ENCODE measurements at places on chromosomes 1 and 21. TPM values are rescaled to one million over a fixed set of nuclear protein-coding genes. Genes with fewer than 3 reads are reported as not detected.

The SPATC1L gene
- total RNA-seq = 1.9 TPM

The LCE1F gene
- not detected for total RNA-seq

The CFHR3 gene
- total RNA-seq = 0.11 TPM

The AMY1C gene
- not detected for total RNA-seq

The OXCT2 gene
- total RNA-seq = not detected

The MNDA gene
- 1.4 TPM for total RNA-seq

The ENTREP3 gene
- total RNA-seq = 26.2 TPM

The SPRR2G gene
- not detected for total RNA-seq

The SERPINC1 gene
- total RNA-seq = 0.22 TPM

The MMEL1 gene
- total RNA-seq = 0.58 TPM

The HENMT1 gene
- total RNA-seq = 1.7 TPM

The ADORA1 gene
- 10.4 TPM for total RNA-seq

The MAB21L3 gene
- not detected for total RNA-seq

The FAM72D gene
- total RNA-seq = not detected

The TAL1 gene
- 2.1 TPM for total RNA-seq

The OR10Z1 gene
- total RNA-seq = not detected

GRCh38 chr1:117838911-117839310, 90.5 kb downstream of the GDAP2 start:
- no peak overlapping the region for H3K4me3 ChIP-seq
- no peaks in the 10 kb centered on the region for H3K27me3 ChIP-seq
- no peaks in the 10 kb centered on the region for H3K36me3 ChIP-seq

DNA sequence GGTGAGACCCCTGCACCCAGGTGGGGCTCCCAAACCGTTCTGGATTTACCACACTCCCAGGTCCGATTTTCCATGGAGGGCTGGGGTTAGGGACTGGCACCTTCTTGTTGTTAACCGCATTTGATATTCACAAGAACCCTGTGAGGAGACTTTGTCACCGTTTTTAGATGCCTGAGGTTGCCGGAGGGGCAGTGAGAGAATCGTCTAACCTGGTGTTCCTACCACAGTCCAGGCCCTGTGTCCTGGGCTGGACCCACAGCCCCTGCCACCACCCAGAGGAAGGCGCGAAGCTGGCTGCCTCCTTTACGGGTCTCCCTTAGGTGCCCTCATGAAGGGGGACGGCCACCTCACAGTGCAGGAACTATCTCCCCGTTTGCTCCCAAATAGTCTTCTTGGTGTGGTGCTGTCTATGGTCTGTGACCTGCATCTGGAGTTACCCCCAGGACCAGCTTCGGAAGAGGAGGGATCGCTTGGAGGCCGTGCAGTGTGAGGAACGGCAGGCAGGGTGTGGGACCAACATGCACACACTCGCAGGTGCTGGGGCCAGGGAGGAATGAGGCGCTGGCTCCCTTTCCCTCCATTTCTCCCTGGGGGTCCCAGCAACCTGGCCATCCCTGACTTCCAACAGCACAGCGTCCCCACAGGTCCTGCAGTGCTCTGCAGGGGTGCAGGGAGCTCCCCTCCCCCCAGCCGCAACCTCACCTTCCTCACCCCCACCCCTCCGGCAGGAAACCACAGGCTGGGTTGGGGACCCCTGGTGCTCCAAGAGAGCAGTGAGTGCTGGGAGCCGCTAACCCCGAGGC, 7.0 kb downstream of the SIM2 start:
- no peak for DNase-seq
- no peak overlapping the region for H3K4me3 ChIP-seq
- peaks cover 17% of the 10 kb centered on the region for H3K4me1 ChIP-seq
- H3K27ac ChIP-seq = no peak overlapping the region

- DNase-seq = no peak
- no peak overlapping the region for H3K4me3 ChIP-seq
- no peaks in the 10 kb centered on the region for H3K4me1 ChIP-seq
- H3K36me3 ChIP-seq = no peaks in the 10 kb centered on the region
- peaks cover 23% of the 10 kb centered on the region for H3K27me3 ChIP-seq
Measured at GRCh38 chr21:41664881-41665765, 101.7 kb downstream of the RIPK4 start.

DNA sequence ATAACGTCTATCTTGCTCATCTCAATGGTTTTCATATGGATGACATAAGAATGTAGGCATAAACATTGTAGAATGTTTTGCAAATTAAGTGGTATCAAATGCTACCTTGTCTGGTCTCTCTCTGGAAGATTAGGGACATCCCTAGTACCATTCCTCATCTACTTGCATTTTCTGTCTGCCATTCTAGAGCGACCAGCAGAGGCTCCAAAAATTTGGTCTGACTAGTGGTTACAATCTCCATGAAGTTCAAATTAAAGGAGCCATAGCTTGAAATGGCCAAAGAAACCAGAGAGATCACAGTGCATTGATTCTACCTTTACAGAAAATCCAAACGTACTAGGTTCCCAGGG, 1.1 kb downstream of the CD84 start:
- H3K27ac ChIP-seq = no peak overlapping the region
- peak overlapping the region; percentile 35 for H3K4me3 ChIP-seq
- no peaks in the 10 kb centered on the region for H3K4me1 ChIP-seq
- no peaks in the 10 kb centered on the region for H3K36me3 ChIP-seq
- no peak for DNase-seq

DNA sequence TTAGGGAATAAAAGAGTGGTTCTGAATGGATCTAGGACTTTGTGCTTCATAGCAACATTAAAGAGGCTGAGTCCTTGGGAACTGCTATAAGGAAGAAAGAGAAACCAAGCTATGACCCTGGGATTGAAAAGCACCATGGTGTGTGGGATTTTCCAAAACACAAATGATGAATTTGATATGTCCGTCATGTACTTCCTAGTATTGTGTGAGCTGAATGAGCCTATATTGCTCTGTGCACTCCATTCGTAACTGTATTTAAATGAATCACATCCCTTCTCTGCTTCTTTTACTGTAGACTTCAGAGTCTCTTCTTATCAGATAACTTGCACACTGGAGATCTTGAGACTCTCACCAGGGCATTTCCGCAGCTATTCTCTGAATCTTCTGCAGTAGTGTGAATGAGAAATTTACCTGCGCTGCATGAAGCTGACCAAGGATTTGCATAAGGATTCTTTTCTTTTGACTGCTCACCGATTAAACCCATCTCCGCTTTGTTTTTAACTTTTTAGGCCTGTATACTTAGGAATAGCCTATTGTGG, 23.1 kb upstream of the OR10J4 start:
- H3K27me3 ChIP-seq = no peaks in the 10 kb centered on the region
- no peak overlapping the region for H3K27ac ChIP-seq
- H3K4me1 ChIP-seq = no peaks in the 10 kb centered on the region
- no peaks in the 10 kb centered on the region for H3K36me3 ChIP-seq
- H3K4me3 ChIP-seq = no peak overlapping the region

DNA sequence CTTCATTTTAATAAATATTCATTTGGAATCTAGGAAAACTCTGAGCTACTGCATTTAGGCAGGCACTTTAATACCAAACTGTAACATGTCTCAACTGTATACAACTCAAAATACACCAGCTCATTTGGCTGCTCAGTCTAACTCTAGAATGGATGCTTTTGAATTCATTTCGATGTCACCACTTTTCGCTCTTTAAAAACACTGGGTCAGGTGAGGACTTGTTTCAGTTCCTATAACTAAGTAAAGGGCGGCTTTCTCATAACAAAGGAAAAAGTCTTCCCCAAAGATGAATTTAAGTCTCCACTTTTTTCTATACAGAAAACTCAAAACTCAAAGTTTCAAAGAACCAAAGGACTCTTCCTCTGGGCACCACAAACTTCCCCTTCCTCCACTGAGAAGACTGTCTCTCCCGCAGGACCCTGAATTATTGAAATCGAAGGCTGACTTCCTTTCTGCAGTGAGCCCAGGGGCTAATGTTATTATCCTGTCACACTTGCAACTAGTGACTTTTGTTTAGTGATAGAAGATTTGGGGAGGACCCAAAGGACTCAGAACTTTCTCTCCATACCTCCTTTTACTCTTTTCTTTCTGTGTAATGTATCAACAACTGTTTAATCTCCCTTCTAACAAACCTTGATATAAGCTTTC, 9.7 kb upstream of the DHX9 start:
- no peak for DNase-seq
- no peak overlapping the region for H3K4me3 ChIP-seq
- H3K27me3 ChIP-seq = no peaks in the 10 kb centered on the region
- no peak overlapping the region for H3K27ac ChIP-seq
- no peaks in the 10 kb centered on the region for H3K36me3 ChIP-seq

GRCh38 chr1:47635111-47635510, 197.3 kb downstream of the FOXD2 start:
- no peak for DNase-seq
- H3K36me3 ChIP-seq = no peaks in the 10 kb centered on the region
- H3K27me3 ChIP-seq = no peaks in the 10 kb centered on the region
- no peak overlapping the region for H3K4me3 ChIP-seq
- H3K27ac ChIP-seq = no peak overlapping the region

GRCh38 chr1:117260761-117261423, 50.2 kb upstream of the VTCN1 start:
- no peak for DNase-seq
- H3K36me3 ChIP-seq = no peaks in the 10 kb centered on the region
- no peak overlapping the region for H3K27ac ChIP-seq

DNA sequence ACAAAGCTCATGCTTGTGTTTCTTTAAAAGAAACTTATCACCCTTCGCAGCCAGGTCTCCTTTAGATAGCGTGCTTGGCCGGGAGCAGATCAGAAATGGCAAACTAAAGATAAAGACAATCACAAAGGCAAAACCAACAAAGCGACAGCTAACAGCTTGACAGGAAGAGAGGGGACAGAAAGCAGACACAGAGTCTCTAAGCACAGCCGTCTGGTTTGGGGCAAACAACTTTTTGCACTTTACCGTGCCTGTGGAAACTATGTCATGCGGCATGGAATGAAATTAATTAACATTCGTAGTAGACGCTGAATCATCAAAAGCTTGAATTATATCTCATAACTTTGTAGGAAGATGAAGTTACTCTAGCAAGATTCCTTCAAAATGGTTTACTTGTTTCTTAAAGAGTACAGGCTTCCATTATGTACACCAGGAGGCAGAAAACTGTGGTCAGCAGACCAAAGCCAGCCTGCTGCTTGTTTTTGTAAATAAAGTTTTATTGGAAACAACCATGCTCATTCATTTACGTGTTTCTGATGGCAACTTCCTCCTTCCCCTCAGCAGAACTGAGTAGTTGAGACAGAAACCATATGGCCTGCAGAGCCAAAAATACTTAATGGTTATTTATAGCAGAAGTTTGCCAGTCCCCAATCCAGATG, 183.2 kb downstream of the KIF26B start:
- H3K36me3 ChIP-seq = no peaks in the 10 kb centered on the region
- no peak overlapping the region for H3K4me3 ChIP-seq
- H3K27ac ChIP-seq = no peak overlapping the region
- DNase-seq = no peak

GRCh38 chr1:216119600-216119999, 303.6 kb downstream of the USH2A start:
- H3K27me3 ChIP-seq = no peaks in the 10 kb centered on the region
- no peak overlapping the region for H3K27ac ChIP-seq
- no peaks in the 10 kb centered on the region for H3K36me3 ChIP-seq
- H3K4me1 ChIP-seq = no peaks in the 10 kb centered on the region
- no peak for DNase-seq
- H3K4me3 ChIP-seq = no peak overlapping the region

- H3K4me1 ChIP-seq = no peaks in the 10 kb centered on the region
- no peak overlapping the region for H3K4me3 ChIP-seq
- H3K27ac ChIP-seq = no peak overlapping the region
- no peaks in the 10 kb centered on the region for H3K36me3 ChIP-seq
- H3K27me3 ChIP-seq = peaks cover 8% of the 10 kb centered on the region
- no peak for DNase-seq
Measured at GRCh38 chr1:156401681-156402081, 32.7 kb downstream of the RHBG start.

DNA sequence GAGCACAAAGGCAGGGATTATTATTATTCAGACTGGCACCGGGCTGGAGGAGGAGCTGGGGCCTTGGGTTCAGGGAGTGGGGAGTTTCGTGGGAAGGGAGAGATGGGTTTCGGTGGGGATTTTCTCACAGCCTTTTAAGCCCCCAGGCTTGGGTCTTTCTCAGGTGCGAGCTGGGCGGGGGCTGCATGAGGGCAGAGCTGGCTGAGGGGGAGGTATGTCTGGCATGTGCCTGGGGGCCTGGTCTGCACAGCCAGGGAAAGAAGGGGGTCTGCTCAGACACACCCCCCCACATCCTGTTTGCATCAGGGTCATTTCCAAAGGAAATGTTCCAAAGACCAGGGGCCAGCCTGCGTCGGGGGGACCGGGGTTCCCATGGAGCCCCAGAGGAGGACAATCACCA, 21.6 kb downstream of the GRHL3 start:
- no peaks in the 10 kb centered on the region for H3K27me3 ChIP-seq
- H3K36me3 ChIP-seq = no peaks in the 10 kb centered on the region
- no peak for DNase-seq
- no peak overlapping the region for H3K4me3 ChIP-seq
- H3K27ac ChIP-seq = no peak overlapping the region

GRCh38 chr1:224731633-224732032, 115.5 kb downstream of the CNIH3 start:
- no peaks in the 10 kb centered on the region for H3K36me3 ChIP-seq
- H3K27me3 ChIP-seq = no peaks in the 10 kb centered on the region
- H3K27ac ChIP-seq = no peak overlapping the region
- H3K4me1 ChIP-seq = peaks cover 10% of the 10 kb centered on the region
- no peak overlapping the region for H3K4me3 ChIP-seq

GRCh38 chr21:16468184-16468583, 738.4 kb downstream of the USP25 start:
- H3K4me3 ChIP-seq = no peak overlapping the region
- no peaks in the 10 kb centered on the region for H3K27me3 ChIP-seq
- peaks cover 18% of the 10 kb centered on the region for H3K4me1 ChIP-seq
- H3K27ac ChIP-seq = no peak overlapping the region
- H3K36me3 ChIP-seq = no peaks in the 10 kb centered on the region

GRCh38 chr21:45269861-45270260, 17.8 kb downstream of the POFUT2 start:
- H3K4me1 ChIP-seq = no peaks in the 10 kb centered on the region
- DNase-seq = no peak
- no peak overlapping the region for H3K27ac ChIP-seq
- H3K27me3 ChIP-seq = no peaks in the 10 kb centered on the region

Data from psoas muscle (tissue), 8 donors.